ENCODE measurements at places on chromosomes 12 and 14.

DNA sequence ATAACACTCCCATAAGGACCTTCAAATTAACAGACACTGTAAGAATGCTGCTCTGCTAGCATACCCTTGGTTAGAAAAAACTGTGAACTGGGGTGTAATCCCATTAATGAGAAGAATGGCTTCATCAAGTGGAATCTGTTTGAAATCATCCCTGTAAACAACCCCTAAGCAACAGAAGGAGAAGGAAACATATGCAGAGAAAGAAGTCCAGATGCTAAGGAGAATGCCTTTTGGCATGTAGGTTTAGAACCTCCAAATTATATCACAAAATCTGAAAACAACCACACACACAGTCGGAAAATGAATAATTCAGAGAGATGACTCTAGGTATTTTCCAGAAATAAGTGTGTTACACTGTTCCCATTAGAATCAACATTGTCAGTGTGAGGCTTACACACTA is 140.2 kb downstream of the NUAK1 start:
- no peak for DNase-seq

- DNase-seq = peak; percentile 70
These were observed 126.8 kb upstream of the NCOR2 start for GRCh38 chr12:124694250-124694649.

- no peak for DNase-seq
These were observed at the start of gene TAS2R7 for GRCh38 chr12:10802587-10802986. Gene TAS2R7, minus strand, starts transcription at chr12:10802627. Its CDS starts 57 bp downstream, at chr12:10802570.

- DNase-seq = no peak
These were observed 7.4 kb downstream of the BBS10 start for GRCh38 chr12:76340680-76341435.

DNA sequence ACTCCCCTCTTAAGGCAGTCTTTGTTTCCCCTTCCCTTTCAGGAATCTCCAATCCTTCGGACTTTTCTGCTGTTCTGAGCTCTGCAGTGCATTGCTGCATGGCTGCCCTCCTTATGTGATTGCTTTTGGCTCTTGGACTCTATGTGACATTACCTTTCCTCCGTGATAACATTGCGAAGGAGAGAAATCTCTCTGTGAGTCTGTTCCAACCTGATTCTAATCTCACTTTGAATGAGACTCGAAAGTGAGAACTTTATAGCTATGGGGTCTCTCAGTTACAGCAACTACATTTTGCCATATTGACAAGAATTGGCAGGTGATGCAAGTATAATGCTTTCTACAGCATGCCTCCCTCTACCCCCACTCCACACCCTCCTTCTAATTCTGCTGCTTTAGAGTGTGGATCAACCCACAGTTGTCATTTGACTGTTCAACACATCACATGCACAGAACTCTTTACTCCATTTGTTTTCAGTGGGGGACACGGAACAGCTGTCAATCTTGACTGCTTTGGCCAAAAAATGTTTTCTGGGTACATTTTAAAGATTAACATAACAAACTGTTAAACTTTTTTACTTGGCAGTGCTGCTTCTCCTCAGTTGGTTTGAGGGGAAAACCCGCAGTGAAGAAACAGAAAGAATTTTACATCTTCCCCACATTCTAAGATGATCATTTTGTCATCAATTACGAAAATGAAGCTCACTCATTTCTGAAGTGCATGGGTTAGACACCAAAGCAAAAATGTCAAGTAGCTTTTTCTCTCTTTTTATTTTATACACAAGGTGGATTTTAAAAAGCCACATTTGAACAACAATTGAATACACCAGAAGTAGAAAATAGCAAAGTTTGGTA is 125.5 kb upstream of the RMST start:
- DNase-seq = no peak

DNA sequence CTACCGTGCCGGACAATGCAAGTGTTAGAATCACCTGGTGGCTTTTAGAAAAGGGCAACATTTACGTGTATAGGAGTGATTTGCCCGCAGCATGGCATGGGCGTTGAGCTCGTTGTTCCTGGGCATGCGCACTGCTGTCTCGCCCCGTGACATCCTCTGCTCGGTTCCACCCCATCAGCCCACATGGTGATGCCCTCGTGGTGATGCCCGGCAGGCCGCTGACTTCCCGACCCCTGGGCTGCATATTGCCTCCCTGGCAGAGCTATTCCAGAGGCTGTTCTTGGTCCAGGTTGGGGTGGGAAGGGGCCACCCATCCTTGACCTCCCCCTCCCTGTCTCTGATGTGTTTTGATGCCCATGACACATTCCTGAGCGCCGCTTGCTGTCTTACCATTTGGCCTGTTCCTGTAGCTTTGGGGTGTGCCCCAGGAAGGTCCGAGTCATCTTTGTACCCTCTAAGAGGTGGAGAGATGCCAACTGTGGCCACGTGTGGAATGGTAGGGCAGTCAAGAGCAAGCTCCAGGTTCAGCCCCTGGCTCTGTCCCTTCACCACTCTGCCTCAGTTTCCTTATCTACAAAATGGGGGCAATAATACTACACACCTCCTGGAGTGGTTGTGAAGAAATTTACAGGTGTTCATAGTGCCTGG is 4.8 kb downstream of the HIP1R start:
- no peak for DNase-seq

- DNase-seq = no peak
These were observed 4.5 kb downstream of the OR10AD1 start for GRCh38 chr12:48198672-48198971.

DNA sequence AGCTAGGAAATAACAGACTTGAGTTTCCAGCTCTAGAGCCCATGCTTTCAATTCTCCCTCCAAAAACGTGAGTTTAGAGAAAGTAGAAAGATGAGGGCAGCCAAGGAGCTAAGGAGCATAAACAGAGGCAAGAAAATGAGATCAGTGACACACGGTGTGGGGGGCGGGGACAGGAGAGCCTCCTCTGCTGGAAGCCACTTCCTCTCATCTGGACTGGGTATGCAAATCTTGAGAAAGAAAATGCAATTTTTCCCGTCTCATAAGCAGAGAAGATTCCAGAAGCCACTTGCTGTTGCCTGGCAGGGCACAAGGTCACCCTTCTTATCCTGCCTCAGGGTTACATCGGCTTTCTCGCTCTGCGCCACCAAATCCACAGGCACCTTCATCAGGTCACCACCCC is 6.0 kb downstream of the OR10P1 start:
- peak; percentile 76 for DNase-seq

DNA sequence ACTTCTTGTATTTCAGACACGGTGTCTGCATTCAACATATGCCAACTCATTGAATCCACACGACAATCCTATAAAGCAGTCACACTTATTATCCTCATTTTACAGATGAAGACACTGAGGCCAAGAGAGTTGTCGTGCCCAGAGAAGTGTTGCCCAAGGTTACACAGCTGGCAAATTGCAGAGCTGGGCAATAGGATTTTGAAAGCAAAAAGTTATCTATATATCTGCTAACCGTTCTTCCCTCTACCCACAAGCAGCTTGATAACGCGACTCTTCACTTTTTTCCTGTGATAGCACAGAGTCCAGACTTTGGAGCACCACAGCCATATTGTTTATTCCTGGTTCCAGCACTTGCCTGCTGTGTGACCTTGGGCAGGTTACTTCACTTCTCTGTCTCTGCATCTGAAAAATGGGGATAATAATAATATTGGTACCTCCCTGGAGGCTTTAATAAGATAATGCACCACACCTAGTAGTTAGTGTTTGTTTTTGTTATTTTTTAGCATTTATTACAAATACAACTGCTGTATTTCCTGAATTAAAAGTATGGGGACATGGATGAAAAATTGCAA is 82.2 kb downstream of the CHST11 start:
- no peak for DNase-seq

DNA sequence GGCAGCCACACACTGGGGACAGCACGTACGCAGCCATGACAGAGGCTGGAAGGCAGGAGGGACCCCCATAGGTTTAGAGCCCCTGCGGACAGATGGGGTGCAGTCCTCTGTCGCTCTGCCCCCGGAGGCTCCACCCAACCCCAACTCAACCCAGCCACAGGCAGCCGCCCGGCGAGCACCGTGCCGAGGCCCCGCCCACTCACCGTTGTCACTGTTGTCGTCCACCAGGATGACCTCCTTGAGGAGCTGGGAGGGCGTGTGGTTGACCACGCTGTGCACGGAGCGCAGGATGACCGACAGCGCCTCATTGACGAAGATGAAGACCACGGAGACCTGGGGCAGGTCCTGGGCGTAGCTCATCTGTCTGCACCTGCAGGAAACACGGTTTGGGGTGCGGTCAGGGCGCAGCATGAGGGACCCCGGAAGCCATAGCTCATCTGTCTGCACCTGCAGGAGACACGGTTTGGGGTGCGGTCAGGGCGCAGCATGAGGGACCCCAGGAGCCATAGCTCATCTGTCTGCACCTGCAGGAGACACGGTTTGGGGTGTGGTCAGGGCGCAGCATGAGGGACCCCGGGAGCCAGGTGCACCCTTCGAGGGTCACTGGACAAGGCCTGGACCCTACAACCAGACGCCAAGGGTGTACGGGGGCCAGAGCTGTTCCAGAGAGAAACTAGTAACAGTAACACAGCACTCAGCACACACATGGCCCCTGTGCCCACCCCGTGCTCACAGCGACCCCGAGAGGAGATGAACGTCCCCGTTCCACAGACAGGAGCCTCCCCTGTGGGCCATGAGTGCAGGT is 66.9 kb downstream of the GALNT9 start:
- no peak for DNase-seq

DNA sequence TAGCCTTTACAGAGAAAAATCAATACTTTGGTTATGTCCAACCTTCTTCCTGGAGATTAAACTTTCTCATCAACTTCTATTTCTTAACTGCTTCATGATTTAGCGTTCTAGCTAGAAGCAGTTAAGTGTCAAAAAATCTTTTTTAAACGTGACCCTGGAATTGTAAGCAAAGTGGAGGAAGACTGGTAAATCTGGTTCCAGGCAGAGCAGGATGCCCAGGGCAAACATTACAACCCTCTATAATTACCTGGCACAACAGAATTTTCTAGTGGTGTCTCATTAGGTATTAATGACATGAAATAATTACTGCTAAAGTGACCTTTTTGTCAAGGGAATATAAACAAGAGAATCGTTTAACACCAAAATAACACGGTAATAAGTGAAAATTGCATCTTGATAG is 320.8 kb downstream of the MED13L start:
- no peak for DNase-seq

- peak; percentile 84 for DNase-seq
These were observed 1.4 kb downstream of the PCK2 start for GRCh38 chr14:24095271-24096068.

DNA sequence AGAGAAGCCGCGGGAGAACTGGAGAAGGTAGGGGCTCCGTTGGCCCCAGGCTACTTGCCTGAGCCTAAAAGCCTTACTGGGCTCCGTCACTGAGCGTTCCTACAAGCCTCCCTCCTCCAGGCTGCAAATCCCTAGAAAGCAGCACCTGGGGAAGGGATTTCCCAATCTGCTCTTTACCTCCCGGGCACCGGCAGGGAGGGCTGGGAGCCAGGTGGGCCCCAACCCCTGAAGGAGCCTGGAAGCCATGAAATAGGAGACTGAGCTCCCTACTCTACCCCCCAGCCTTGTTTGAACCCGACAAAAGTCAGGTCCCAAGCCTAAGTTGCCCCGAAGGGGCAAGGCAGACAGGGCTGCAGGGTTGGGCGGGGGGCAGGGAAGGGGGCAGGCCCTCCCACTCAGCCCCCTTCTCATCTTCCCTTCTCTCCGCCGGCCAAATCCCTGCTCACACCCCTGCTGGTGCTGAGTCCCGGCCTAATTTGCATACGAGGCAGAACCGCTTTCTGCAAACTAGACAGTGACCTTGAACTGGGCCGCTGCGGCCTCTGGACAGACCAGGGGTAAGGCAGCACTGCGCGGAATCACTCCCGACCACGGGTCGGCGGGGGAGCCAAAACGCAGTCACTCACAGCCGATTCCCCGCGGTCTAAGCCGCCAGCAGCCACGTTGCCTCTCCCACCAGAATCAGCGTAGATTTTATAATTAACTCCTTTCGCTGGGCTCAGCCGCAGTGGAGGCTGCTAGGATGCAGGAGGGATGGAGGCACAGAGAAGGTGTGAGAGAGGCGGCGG is 3.7 kb upstream of the HOXC12 start:
- DNase-seq = peak; percentile 58

- DNase-seq = no peak
These were observed 617 bp upstream of the MGP start for GRCh38 chr12:14886271-14886670.

- no peak for DNase-seq
These were observed 9.4 kb upstream of the COCH start for GRCh38 chr14:30864934-30865333.

DNA sequence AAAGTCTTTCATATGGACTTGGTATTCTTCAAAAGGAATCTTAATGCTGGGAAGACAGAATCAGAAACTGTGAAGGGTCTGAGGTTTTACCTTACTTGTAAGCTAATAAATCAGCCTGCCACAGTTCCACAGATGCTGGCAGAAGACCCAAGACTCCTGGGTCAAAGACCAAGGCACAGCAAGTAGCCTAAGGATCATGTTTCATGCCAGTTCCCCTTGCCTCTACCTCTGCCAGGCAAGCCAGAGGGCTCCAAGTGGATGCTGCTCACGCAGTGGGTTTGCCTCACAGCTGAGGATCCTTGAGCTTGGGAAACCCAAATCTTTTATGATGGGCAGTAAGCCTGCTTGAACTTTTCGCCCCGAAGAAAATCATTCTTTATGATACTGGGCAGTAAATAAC is 15.2 kb upstream of the RXYLT1 start:
- no peak for DNase-seq

DNA sequence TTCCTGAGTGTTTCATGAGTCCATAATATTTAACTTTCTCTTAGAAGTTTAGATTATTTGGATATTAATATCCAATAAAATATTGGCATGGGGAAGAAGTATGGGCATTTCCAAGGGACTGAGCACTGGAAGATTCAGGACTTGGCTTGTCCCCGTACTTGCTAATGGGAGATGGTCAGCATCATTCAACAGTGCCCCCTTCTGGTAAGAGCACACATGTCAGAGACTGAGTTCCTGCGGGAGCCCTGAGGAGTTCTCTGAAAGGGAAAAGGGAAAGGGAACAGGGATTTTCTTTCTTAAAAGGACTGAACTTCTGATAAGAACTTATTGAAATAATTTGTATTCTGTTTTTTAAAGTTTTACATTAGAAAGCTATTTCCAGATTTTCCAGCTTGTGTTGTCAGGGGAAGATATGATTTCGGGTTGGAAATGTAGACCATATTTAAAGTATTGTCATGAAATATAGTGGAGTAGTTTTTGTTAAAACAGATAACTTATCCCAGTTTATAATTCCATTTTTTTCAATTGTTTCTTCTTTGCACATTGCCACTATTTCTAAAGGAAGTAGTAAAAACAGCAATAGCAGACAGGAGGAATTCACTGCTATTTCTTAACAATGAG is 59.8 kb upstream of the C12orf71 start:
- peak; percentile 81 for DNase-seq

Data from activated CD4-positive, alpha-beta T cell treated with anti-CD3 and anti-CD28 coated beads, Interleukin-2, amount 10 ng/mL, durations not matched to agents 24 days and 14 days (primary cell).